COR-L47 (cell line): ENCODE measurements at places on chromosomes 16 and 17.

- DNase-seq, result no peak
These were observed 10.3 kb downstream of the STARD3 start for GRCh38 chr17:39647256-39647655.

DNA sequence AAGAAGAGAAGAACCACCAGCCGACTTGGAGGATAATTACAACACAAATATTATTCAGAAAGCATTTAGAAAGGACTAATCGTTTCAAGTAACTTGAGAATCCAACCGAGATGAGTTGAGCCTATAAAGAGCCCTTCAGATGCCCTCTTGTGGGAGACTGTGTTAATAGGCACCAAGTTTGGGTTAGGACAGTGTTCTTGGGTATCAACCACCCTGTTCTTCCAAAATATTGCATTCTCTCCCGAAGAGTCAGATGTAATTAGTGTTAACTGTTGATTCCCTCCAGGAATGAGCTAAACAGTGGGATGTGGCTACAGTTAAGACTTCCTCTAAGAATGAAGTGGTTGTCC lies 87.8 kb upstream of the NOL11 start:
- DNase-seq, result no peak

DNA sequence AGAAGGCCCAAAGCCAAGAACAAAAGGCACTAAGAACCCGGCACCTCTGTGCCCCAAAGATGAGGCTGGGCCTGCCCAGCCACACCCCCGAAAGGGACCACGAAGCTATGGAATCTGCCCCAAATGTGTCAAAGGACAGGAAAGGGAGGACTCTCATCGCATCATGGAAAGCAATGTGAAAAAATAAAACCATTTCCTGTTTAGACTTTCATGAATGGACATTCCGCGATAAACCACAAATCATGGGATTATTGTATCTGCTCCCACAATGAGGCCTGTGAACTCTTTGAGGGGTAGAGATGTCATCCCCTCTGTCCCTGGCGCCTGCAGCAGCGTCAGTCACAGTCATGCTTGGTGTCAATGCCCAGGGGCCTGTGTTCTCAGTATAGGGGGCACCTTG lies 135.0 kb downstream of the COPRS start:
- DNase-seq, result no peak

DNA sequence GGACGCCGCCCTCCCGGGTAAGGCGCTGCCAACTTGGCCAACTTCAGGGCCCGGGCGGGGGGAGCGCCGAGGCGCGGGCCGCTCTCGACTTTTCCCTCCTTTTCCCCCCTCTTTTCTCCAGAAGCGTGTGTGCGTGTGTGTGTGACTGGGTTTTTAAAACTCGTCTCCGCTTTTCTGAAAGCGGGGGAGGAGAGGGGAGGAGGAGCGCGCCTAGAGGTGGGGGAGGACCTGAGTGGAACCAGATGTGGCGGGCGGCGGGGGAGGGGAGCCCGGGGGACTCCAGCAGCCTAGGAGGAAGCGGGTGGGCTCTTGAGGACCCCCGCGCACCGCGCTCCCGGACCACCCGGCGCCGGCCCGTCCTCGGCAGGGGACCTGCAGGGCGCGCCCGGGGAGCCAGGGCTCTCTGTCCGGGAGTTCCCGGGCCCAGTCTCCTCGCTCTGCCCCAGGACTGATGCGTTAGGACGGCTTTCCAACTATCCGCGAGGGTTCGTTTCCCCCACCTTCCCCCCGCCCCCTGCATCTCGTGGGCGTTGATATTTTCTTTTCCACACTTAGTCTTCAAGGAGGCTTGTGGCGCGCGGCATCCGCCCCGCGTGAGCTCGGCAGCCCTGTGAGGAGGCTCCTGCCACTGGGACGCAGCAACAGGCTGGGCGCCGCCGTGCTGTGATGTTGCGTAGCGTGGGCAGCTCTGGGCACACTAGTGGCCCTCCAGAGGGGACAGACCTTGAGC lies 599 bp downstream of the MRC2 start:
- DNase-seq, result no peak

DNA sequence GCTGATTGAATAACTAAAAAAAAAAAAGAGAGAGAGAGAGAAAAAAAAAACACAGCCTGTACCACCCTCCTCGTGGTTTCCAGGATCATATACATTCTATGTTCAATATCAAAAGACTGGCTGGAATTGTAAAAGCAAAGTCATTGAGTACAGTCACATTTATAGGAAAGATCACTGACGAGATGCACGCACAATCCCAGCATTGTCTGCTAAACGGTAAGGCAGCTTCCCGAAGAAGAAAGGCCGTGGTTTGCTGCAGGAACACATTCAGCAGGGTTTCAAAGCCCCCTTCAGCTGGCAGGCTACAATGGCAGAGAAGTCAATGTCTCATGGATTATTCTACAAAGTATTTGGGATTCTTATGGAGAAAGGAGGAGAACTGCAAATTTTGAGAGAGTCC lies 9.3 kb downstream of the NQO1 start:
- DNase-seq, result no peak

GRCh38 chr17:7323731-7324437 lies 5.3 kb downstream of the NEURL4 start:
- no peak for DNase-seq

DNA sequence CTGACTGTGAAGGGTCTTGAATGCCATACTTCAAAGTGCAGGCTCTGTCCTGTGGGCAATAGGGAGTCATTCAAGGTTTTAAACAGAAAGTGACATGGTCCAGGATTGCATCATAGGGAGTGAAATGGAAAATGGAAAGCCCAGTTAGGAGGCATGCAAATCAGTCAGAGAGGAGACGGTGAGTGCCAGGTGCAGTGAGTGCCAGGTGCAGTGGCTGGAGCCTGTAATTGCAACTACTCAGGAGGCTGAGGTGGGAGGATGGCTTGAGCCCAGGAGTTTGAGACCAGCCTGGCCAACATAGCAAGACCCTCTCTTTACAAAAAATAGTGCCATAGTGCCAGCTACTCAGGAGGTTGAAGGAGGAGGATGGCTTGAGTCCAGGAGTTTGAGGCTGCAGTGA lies 35.2 kb upstream of the SIAH1 start:
- DNase-seq, result no peak

- DNase-seq, result no peak
These were observed 593 bp downstream of the CDIPT start for GRCh38 chr16:29862383-29862883.
